Foreskin keratinocyte (primary cell): ENCODE measurements at places on chromosomes 5 and 9. TPM values are rescaled to one million over a fixed set of nuclear protein-coding genes. Genes with fewer than 3 reads are reported as not detected.

Gene CTXN3
- not detected in 2 replicates for total RNA-seq

Gene PRSS3
- 89.9 and 199 TPM in 2 replicates for total RNA-seq

Gene FABP6
- not detected in 2 replicates for total RNA-seq

Gene ERAP2
- total RNA-seq = 29.8 and 66.7 TPM in 2 replicates

Gene GNA14
- total RNA-seq = not detected in 2 replicates

Gene CDO1
- total RNA-seq = 0.18 and 0.20 TPM in 2 replicates

Gene PLPPR1
- not detected in 2 replicates for total RNA-seq

Gene F12
- 6.0 and 9.7 TPM in 2 replicates for total RNA-seq

Gene CDH9
- not detected in 2 replicates for total RNA-seq

Gene PLCXD3
- not detected in 2 replicates for total RNA-seq

Gene GRXCR2
- not detected in 2 replicates for total RNA-seq

Gene PKD2L2
- not detected in 2 replicates for total RNA-seq

Gene CTSL
- 95.8 and 96.1 TPM in 2 replicates for total RNA-seq

Gene GBA2
- 26.9 and 27.2 TPM in 2 replicates for total RNA-seq

Gene NR5A1
- not detected in 2 replicates for total RNA-seq

Gene OR13J1
- total RNA-seq = not detected in 2 replicates

Gene RAI14
- total RNA-seq = 37.8 and 38.1 TPM in 2 replicates

Gene PCDHGA11
- 1.7 and 2.7 TPM in 2 replicates for total RNA-seq

Gene CLIC3
- total RNA-seq = 0.95 and 1.7 TPM in 2 replicates

Gene LRRC19
- not detected in 2 replicates for total RNA-seq

Gene DNM1
- total RNA-seq = 0.74 and 1.4 TPM in 2 replicates

Gene ECM2
- 0.39 and 1.4 TPM in 2 replicates for total RNA-seq

Gene COL5A1
- 4.8 and 14.7 TPM in 2 replicates for total RNA-seq

Gene OR1Q1
- total RNA-seq = not detected in 2 replicates

Gene ANKRD18B
- total RNA-seq = 10.9 and 11.5 TPM in 2 replicates

Gene PCDHGA3
- not detected in 2 replicates for total RNA-seq

Gene IFNA13
- not detected in 2 replicates for total RNA-seq

Gene KIF4B
- 0.03 and 0.04 TPM in 2 replicates for total RNA-seq

Gene C5orf46
- 0.65 TPM in 1 of 2 replicates, not detected in the other for total RNA-seq

Gene LRRC26
- not detected in 2 replicates for total RNA-seq

Gene GPR151
- not detected in 2 replicates for total RNA-seq

Gene ALDOB
- total RNA-seq = not detected in 2 replicates

Gene CCDC152
- total RNA-seq = 2.0 and 2.8 TPM in 2 replicates

Gene INSL6
- total RNA-seq = not detected in 2 replicates

Gene LIFR
- total RNA-seq = 0.65 and 0.92 TPM in 2 replicates

Gene IL9
- total RNA-seq = not detected in 2 replicates

Gene PCDHAC1
- 0.11 and 0.31 TPM in 2 replicates for total RNA-seq

Gene HAPLN1
- total RNA-seq = not detected in 2 replicates

Gene NEUROG1
- total RNA-seq = not detected in 2 replicates

Gene GPX3
- total RNA-seq = 6.9 and 13.2 TPM in 2 replicates

Gene SLC6A19
- not detected in 2 replicates for total RNA-seq

Gene WDR36
- 37.1 and 37.8 TPM in 2 replicates for total RNA-seq

Gene NIM1K
- total RNA-seq = 0.07 and 0.14 TPM in 2 replicates

Gene SPATA31D4
- not detected in 2 replicates for total RNA-seq

Gene LRRC70
- total RNA-seq = 0.31 and 0.39 TPM in 2 replicates
